ENCODE measurements at places on chromosomes 2 and 18.
A peak's percentile ranks its signal among the peaks of the same experiment; 100 is the strongest.

DNA sequence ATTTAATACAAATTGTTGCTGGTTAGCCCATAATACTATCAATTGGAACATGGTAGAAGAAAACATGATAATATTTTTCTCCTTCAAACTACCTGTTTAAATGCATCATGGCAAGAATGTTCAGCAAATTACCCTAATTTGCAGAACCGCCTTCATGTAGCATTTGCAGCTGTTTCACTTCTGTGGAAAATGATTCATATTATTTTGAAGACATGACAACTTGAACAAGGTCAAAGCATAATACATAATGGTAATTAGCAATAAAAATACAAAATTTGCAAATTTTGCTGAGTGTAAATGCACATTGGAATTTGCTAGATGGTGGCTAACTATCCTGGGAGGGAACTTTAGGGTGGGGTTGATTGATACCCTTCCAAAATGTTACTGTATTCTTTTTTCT lies 30.8 kb downstream of the ADAM23 start:
- DNase-seq: no peak

DNA sequence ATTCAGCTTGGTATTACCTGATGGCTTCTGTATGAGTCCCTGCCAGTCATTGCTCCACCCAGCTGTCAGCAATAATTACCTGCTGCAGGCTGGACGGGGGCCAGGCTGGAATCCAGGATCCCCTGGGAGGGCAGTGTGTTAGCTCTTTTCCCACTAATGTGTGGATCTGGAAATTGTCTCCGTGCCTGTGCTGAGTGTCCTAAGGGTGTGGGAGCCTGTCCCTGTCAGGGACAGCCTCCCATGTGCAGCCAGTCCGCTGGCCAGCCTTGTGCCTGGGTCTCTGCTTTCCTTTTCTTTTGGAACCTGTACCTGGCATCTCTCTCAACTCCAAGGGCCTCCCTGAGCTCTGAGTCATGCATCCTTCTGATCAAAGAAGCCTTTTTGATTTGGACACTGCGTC lies 107.2 kb upstream of the SPRED2 start:
- no peak for DNase-seq

DNA sequence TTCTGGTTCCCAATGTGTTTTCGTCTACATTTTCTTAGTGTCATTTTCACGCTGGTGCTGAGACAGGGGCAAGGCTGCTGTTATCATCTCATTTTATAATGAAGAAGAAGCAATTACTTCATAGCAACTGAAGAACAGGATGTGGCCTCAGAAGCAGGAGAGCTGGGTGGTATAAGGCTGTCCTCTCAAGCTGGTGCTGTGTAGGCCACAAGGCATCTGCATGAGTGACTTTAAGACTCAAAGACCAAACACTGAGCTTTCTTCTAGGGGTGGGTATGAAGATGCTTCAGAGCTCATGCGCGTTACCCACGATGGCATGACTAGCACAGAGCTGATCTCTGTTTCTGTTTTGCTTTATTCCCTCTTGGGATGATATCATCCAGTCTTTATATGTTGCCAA lies 7.3 kb downstream of the IL36G start:
- DNase-seq: no peak

DNA sequence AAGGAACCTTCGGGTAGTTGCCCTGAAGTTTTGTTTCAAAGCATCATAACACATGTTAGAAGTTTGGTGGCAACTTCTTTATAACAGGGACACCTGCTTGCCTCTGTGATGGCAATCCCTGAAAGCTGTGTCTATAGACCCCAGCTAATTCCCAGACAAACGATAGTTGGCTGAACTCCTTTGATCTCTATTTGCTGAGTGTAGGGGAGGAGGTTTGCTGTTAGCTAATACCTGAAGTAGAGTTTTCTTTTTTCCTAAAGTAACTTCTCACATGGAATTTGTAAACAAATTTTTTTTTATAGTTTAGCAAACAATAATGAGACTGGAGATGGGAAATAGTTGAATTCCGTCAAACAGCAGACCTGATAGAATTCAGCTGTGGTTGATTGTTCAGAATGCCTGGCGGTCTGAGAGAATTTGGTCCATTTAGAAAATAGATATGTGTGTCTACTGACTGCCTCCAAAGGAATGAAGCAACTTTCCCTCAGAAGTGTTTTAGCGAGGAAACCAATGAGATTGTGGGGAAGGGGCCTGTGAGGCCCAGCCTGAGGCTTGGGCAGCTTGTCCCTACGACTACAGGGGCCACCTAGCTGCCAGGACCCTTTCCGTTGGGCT lies 123.5 kb upstream of the EPAS1 start:
- no peak for DNase-seq

GRCh38 chr2:30439296-30439695 lies 7.8 kb upstream of the LCLAT1 start:
- DNase-seq: no peak

- DNase-seq: peak; percentile 18
These were observed 34.7 kb downstream of the RALB start for GRCh38 chr2:120287183-120288015.

Measured in stimulated activated CD4-positive, alpha-beta T cell treated with anti-CD3 and anti-CD28 coated beads, TNF-alpha, amount 100 ng/mL, for 48 hours (primary cell).